ENCODE measurements at places on chromosomes 13 and 19.
A peak's percentile ranks its signal among the peaks of the same experiment; 100 is the strongest.

DNA sequence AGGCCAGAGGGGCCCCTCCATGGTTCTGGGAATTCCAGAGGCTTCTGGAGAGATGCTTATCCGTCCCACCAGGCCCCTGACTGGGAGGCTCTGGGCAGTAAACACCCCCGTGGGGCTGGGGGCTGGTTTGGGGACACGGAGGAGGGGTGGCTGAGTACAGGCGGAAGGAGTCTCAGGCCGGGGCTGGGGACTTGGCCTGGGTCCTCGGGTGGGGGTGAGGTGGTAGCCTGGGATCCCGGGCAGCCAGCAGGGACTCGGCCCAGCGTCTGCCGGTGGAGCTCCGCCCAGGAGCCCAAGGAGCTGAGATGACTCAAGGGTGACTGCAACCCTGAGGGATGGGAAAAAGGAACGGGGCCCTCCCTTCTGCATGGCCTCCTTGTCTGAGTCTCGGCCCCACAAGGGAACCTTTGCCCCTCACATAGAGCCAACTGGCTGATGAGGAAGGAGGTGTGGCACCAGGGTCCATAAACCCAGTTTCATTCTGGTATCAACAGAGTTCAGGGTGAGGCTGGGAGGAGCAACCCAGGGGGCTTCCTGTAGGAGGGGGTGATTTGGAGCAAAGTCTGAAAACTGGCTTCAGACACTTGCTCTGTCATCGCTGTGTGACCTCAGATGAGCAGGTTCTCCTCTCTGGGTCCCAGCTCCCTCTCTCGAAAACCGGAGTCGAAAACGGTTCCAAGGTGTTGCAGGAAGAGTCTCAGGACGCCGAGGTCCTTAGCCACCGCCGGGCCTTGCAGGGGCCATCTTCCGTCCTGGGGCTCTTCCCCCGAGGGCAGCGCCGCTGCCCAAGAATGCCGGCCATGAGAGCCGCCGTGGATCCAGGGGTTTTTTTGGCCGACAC lies 809 bp downstream of the MISP start:
- no peak for DNase-seq

DNA sequence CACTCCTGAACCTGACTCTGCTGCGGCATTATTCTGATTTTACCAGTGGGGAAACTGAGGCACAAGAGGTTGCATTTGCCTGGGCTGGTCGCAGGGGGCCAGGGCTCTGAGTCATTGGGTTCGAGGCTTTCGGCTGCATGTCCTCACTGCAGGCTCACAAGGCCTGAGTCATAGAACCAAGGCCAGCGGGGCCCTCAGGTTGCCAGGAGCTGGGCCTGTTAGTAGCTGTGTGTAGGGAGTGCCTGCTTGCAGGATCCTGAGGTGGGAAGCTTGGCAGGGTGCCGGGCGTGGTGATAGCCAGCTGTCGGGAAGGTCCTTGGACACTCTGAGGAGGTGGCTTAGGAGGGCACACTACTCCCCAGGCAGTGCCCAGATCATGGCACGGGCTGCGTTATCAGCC lies 21.6 kb upstream of the F2RL3 start:
- no peak for DNase-seq

GRCh38 chr19:49710372-49710951 lies 19.5 kb downstream of the CPT1C start:
- DNase-seq, result no peak

- DNase-seq, result no peak
Observed at GRCh38 chr19:50266041-50266440, 62.6 kb downstream of the MYH14 start.

- peak; percentile 36 for DNase-seq
Observed at GRCh38 chr19:17202249-17202648, 12.9 kb upstream of the USE1 start.

- DNase-seq, result no peak
Observed at GRCh38 chr19:58196901-58197616, 14.2 kb downstream of the ZNF274 start.

GRCh38 chr19:28497137-28497536 lies 715.8 kb downstream of the UQCRFS1 start:
- DNase-seq, result no peak

DNA sequence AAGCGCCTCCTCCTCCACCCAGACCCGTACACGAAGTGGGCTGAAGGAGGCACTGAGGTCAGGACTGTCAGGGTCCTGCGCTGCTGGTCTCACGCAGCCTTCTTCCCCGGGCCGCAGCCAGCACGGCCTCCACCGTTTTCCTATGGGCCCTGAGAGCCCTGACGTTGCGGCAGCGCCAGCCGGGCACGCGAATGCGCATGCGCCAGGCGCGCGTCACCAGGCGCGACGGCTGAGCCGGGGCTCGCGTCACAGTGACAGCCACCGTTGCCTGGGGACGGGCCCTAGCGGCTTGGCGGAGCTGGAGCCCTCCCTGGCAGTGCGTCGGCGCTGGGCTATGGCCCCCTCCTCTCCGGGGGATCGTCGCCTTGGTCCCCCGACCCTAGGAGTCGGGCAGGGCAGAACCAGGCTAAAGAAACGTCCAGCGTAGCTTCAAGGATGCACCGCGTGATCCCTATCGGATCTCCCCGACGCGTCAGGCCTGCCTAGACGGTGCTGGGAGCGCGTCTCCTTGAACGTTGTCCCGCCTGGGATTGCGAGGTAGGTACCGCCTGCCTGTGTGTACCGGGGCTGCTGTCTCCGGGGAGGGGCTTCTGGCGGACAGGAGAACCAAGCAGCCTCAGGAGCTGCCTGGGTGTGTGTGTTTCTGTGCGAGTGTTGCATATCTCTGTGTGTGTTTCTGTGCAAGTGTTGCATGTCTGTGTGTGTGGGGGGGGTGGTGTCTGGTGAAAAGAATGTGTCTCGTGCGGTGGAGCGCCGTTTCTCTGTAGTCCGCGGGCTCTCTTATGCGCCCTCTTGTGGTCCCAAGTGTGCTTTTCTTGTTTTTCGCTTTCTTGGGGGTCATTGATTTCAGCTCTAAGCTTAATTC lies 43.2 kb downstream of the ZNF571 start:
- peak; percentile 27 for DNase-seq

DNA sequence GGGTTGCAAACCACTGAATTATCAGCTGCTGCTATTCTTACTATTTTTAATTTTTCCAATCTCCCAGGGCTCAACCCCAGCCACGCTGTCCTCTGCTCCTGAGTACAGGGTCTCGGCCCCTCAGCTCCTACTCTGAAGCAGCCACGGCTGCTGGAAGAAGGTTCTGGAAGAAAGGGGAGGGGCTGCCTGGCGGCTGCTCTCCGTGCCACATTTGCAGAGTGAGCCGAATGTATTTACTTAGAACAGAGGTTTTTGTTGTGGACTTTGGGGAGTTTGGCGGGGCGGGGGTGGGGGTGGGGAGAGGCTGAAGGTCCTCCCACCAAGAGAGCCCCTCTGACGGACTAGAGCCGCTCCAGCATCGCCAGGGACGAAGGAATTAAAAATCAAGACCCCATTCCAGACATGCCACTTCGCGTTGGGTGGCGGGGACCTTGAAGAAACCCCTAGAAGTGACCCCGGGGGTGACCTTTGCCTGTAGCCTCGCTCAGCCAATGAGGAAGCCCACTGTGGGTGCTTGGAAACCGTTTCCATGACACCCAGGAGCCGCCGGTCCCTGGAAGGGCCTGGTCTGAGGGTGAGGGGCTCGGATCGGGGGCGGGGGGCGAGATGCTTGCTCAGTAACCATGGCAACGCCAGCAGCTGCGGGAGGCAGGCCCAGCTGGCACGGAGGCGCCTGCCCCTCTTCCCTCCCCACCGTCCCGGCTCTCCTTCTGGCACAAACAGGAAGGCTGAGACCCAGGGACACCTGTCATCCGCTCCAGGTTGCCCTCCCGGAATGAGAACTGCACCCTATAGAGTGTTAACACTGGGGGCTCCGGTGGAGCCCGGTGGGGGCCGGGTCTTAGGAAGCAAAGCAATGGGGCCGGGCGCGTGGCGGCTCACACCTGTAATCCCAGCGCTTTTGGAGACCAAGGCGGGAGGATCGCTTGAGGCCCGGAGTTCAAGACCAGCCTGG lies 54.2 kb upstream of the PTPRS start:
- no peak for DNase-seq

DNA sequence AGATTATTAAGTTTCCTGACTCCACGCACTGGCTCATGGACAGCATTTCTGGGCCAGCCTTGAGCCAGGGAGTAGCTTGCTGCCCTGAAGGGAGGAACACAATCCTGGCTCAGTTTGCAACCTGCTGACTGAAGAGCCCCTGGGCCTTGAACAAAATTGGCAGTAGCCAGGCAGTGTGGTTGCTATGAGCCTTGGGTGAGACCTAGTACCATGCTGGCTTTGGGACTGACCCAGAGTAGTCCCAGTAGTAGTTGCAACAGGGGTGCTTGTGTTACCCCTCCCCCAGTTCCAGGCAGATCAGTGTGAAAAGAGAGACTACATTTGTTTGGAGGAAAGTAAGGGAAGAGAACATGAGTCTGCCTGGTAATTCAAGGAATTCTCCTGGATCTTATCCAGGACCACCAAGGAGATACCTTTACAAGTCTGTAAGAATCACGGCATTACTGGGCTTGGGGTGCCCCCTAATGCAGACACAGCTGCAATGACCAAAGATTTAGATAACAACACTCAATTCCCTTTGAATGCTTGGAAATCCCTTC lies 22.0 kb downstream of the ITGBL1 start:
- DNase-seq, result no peak

DNA sequence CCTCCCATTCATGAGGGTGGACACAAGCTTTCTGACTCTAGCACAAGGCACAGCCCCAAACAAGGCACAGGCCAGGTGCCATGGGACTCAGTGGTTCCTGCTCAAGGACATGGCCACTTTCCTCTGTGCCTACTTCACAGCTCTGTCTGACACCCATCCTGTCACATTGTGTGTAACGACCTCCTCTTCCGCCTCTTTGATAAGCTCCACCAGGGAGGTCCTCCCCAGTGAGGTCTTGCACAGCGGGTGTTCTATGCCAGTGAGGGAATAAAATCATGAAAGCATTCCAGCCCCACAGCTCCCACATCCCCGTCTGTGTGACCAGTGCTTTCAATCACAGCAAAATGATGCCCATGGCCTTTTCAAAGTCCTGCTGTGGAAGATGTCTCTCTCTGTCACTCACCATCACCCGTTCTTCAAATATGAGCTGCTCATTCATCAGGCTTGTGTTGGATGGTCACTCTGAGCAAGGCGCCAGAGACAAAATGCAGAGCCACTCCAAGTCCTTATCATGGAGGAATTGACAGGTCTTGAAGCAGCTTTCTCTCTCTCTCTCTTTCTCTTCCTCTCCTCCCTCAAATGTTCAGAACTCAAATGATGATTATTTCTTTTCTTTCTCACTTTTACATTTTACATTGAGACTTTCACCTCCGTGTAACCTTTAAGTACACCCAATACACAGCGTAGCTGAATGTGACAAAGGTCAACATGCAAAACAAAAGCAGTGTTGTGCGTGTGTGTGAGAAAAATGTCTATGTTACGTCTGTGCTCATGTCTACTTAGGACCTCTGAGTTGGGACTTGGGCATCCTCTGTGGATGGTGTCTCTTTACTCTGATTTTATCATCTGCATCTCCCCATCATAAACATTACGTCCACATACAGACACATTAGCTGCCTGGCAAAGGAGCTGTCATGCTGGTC lies 8.0 kb upstream of the SPATA13 start:
- no peak for DNase-seq

GRCh38 chr19:49390929-49391359 lies 2.9 kb downstream of the KASH5 start:
- DNase-seq, result no peak

DNA sequence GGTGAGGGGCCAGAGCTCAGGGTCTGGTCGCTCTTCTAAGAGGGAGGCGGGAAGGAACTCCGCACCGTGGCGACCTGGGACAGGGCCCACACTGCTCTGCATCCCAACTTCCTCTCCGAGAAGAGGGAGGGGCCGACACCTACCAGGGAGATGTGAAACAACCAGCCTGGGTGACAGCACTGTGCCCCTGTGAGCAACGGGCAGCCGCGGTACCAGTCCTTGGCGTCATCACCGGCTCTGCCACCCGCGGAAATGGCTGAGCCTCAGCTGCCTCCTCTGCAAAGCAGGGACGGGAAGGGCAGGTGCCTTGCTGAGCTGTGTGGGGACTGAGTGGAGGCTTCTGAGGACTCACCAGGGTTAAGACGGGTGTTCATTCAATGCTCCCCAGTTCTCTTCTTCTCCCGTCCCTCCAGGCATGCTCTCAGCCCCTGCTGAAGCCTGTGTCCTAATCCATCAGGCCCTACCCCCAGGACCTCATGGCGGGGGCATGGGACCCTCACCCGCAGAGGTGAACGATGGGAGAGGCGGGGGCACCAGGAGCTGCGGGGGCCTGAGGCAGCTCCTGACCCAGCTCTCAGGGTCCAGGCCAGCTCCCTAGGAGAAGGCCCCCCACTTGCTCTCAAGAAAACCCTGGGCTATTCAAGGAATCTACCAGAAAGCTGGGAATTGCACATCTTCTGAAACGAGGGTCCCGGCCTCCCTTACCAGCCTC lies 9.3 kb downstream of the ZNF787 start:
- peak; percentile 37 for DNase-seq

- DNase-seq, result no peak
Observed at GRCh38 chr13:80685942-80686341, 345.0 kb upstream of the SPRY2 start.

- no peak for DNase-seq
Observed at GRCh38 chr19:45408121-45408520, 1.7 kb downstream of the POLR1G start.

DNA sequence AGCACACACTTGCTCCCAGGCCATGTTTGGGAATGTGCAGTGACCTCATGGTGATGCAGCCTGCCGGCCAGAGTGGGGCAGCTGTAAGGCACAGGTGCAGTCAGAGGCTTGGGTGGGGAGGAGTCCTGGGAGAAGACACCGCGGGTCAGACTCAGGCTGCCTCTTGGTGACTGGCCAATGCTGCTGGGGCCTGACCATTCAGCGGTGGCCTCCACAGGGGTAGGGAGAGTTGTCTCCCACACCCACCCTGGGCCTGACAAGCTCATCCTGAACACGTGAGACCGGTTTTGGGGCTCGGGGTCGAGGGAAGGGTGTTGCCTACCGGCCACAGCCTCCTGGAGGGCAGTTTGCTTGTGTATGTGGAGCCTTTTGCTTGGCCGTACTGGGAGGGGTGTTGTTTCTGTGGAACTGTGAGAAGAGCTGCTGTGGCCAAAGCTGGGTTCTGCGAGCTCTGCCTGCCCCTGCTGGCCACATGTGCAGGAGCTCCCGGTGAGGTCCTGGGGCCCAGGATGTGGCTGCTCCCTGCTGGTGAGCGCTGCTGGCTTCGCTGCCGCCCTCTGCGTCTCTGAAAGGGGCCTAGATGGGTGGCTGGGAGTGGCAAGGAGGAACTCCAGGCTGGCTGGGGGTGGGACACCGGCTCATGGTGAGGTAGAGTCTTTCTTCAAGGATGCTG lies 22.1 kb downstream of the UPF1 start:
- no peak for DNase-seq

- DNase-seq, result no peak
Observed at GRCh38 chr19:42370626-42371175, 19.4 kb downstream of the CNFN start.

- DNase-seq, result no peak
Observed at GRCh38 chr13:100787899-100788298, 113.3 kb upstream of the TMTC4 start.

Data from activated naive CD4-positive, alpha-beta T cell treated with anti-CD3 and anti-CD28 coated beads, Interleukin-2, amount 50 U/mL, for 16 hours (primary cell).